ENCODE measurements at places on chromosomes 6 and 20.
A peak's percentile ranks its signal among the peaks of the same experiment; 100 is the strongest.

DNA sequence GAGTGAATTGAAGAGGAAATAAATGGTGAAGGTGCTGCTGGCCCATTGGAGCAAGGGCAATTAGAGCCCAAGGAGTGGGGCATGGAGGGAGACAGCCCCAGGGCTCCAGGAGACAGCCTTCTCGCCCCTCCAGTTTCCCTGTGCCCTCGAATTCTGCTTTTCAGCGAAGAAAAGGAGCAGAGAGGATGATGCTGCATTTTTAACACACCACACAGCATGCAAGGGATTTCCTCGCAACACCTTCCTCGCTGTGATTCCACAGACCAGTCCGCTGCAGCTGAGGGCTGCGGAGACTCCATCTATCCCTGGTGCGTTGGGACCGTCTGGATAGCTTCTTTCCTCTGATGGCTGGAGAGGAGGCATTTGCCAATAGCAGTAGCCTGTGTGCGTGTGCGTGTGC lies 41.7 kb downstream of the PTCHD4 start:
- peak; percentile 78 for DNase-seq

DNA sequence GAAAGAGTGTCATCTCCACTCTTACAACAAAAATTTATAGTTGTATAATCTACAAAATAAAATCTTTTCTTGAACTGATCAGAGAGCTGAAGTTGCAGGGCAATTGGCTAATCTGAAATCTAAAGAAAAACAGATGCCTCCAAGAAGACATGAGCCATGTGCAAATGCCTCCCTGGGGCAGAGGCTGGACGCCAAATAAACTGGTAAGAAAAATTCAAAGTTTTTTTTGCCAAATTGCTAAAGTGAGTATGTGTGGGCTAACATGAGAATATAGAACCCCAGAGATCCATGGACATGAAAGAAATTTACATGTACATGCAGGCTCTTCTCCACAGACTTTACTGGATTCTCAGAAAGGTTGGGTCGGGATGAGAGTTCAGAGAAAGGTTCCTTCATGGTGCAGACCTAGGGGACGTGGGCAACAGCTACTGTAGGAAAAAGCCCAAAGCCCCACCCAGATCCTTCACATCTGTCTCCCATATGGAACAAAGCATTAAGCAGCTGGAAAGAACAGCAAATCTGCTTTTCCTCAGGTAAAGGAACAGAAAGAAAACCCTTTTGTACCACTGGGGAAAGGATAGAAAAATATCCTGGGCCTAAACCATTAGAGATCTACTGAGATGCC lies 90.5 kb upstream of the SIRPG start:
- no peak for DNase-seq

DNA sequence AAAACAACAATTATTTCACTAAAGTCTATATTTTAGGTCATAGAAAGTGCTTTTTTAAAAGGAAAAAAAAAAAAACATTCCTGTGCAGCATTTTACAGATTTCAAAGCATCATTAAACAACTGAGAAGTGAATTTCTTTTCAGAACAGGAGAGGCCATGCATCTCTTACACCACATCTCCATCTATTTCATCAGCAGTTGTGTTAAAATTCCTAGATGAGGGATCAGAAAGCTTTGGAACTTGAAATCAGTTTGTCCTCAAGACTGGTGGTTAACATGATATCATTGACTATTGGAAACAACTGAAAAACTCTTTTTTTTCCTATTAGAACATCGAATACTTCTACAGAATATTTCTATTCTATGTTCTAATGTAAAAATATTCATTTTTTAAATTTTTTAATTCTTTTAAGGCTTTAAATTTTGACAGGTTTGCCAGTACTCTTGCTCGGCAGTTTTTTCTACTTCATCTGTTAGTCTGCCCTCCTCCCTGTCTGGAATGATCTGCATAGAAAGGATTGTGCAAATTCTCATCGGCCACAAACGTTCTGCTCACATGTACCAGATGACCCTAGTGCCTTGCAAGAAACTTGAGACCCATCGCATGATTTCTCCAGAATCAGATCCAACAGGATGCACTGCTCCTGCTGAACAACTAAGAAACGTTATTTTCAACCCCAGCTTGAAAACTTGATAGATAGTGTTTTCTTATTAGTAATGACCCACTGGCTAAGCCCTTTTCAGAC lies 411.0 kb upstream of the AGPAT4 start:
- no peak for DNase-seq

GRCh38 chr6:254016-254415 lies 38.3 kb upstream of the DUSP22 start:
- DNase-seq = no peak

DNA sequence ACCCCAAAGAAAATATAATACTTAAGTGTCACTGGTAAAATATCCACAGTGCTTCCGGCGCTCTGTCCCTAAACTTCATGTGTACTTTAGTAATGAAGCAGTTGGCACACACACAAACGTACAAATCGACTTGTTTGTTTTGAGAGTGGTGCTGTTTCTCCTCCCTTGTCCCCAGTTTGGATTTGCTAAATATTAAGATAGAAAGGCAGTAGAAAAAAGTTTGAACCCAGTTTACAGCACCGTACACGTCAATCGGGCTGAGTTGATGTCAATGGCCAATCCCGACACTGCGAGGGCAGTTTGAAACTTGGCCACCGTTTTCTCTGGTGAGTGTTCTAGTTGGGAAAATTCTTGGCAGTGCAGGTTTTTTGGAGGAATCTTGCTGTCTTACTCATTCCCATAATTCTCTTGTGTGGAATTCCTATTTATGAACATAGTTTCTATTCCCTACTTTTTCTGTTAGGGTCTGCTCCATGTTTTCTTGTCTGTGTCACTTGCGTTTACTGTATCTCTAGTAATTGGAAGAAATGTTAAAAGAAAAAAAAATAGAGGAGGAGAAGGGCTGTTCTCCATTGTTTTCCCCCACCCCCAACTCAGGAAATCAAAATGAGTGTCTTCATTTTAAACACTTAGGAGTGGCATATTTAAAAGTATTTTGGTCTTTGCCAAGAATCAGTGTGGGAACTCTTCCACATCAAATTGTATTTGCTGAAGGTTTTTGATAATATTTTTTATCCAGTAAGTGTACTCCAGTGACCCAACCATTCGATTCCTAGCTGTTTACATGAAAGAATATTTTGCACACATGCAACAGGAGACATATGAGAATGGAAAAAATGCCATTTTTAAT lies 72.3 kb downstream of the OR2B2 start:
- peak; percentile 66 for DNase-seq

DNA sequence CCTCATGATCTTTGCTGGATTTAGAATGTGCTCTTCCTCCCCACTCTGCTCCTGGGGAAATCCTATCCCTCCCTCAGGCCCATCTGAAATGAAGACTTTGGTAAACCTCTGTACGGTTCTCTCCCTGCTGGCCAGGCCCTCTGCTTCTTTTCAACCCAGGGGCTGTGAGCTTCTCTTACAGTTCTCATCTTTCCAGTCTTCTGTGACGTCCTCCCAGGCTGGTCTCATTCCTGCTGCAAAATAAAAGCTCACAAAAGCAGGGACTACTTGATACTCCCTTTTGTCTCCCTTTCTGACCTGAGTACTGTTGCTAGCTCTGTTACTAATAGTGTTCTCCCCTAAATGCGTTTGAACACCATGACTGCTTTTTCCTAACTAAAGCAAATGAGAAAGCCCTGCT lies 46.3 kb downstream of the UNC5CL start:
- no peak for DNase-seq

DNA sequence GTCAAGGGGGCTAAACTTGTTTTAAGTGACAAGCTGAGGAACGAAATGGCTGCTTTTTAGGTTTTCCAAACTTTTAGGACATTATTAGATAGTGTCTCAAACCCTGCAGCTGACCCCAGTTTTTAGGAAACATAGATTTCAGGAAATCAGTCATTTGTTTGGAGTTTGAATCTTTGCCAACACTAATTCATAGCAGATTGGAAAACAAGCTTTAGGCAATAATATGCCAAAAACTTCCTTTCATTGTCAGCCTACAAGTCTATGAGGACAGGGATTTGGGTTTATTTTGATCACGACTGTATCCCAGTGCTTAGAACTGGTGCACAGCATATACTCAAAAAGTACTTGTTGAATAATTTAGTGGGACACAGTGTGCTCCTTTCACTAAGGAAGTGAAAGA lies 123.2 kb downstream of the TINAG start:
- no peak for DNase-seq

DNA sequence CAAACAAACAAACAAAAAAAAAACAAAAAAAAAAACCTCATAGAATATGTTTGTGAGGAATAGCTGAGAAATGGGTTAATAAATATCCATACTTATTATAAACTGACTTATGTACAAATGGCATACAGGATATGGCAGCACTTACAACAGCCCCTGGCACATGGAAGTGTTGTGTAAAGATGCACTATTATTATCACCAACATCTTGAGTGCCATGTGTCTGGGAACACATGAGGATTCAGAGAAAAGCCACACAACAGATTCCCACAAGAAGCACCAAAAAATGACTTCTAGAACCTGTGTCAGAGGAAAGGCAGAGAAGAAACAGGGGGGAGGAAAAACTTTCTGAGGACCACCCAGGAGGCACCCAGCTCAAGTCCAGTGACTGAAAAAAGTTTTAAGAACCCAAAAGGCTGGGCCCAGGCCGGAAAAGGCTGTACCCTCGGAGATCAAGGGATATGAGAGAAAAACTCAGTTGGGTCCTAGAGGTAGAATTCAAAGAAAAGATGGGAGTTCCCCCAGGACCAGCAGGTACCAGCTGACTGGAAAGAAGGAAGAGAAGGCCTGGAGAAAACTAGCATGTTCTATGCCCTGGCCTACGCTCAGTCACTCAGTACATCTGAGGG lies 9.4 kb upstream of the TAF8 start:
- DNase-seq = no peak

DNA sequence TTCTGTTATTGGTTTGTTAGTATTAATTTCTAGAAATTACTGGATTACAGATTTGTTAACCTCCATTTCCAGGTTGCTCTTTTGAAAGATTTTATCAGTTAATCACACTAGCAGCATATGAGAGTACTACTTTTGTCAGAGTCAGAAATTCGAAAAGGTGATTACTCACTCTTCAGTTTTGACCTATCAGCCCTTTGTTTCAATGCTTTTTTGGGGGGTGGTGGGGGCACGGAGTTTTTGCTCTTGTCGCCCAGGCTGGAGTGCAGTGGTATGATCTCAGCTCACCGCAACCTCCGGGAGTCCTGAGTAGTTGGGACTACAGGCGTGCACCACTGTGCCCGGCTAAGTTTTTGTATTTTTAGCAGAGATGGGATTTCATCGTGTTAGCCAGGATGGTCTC lies 149.2 kb downstream of the JARID2 start:
- DNase-seq = no peak

GRCh38 chr20:45842169-45842812 lies 8.7 kb downstream of the SNX21 start:
- DNase-seq = no peak

Measured in islet precursor cell (in vitro differentiated cells).